ENCODE measurements at places on chromosomes 5 and 9.

- no peak for DNase-seq
Measured at GRCh38 chr5:137207023-137207760, 291.9 kb downstream of the SPOCK1 start.

DNA sequence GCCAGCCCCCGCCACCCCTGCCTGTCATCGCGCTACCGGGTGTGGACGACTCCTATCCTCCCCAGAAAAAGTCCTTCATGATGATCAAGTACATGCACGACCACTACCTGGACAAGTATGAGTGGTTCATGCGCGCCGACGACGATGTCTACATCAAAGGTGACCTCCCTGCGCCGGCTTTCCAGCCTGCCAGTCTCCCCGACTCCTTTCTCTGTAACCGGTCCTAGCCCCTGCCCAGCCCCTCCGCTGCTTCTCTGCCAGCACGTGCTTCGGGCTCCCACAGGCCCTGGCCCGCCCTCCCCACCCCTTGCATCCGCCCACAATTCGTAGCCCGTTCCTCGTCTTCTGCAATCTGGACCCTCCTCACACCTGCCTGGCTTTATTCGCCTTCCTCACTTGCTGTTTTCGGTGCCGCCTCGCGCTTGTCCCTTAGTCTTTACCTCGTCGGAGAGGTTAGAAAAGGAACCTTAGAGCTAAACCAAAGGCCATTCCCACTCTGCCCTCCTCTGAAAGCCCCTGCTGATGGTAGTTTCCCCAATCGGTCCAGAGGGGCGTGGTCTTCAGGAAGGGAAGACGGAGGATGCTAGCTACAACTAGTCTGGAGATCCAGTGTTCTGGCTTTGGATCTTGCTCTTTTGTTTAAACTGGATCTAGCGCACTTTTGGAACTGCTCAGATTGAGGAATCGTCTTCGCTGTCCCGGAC lies 1.4 kb downstream of the CHSY3 start:
- no peak for DNase-seq

DNA sequence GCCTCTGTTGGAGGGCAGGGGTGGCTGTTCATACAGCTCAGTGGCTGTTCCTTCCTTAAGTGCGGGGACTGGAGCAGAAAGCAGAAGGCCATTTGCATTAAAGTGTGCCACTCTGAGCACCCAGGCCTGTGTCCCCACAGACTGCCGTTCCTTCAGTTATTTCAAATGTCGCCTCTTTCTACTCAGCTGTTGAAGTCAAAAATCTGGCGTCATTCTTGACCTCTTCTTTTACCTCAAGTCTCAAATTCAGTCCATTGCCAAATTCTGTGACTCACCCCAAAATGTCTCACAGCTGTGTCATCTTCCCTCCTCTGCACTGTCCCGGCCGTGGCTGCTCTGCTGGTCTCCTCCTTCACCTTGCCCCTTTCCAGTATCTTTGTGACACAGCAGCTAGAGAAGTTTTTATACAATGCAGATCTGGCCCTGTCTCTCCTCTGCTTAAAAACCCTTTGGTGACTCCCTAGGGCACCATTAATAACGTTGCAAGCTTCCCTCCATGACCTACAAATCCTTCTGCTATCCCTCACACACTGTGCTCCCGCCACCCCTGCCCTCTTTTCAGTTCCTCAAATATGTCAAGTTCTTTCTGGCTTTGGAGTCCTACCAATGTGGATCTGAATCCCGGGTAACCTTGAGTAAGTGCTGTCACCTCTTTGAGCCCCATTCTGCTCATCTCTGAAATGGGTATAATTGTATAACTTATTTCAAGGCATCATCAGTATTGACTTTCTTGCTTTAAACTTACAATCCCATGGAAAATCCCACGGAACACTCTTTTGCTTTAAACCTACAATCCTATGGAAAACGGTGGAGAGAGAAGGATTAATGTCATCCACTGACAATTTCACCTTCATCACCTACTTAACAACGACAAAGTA lies 98.3 kb upstream of the BOD1 start:
- no peak for DNase-seq

DNA sequence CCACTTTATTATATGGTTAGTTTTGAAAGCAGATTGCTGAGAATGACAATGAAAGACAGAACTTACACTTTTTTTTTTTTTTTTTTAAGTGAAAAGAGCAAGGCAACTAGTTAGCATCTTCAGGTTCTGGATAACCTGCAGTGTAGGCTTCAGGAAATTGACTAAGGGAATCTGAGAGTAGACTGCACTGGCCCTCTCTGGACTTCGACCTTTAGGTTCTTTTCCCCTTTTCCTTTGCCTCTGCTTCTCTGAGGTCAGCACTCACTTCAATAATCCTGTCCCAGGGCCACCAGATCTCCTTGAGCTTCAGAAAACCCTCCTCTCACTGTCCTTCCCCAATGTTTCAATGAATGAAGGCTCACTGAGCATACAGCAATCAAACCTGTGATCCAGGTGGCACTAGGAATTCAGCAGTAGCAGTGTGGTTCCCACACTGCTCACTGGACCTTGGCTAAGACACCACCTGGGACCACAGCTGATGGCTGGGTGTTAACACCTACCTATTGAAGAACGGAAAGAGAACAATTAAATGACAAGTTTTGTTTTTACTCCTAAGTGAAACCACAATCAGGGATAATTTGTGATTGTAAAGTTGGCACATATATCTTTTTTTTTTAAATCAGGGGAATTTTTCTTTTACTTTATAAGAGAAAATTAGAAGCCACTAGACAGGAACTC lies 85.8 kb upstream of the IL6ST start:
- DNase-seq = no peak

DNA sequence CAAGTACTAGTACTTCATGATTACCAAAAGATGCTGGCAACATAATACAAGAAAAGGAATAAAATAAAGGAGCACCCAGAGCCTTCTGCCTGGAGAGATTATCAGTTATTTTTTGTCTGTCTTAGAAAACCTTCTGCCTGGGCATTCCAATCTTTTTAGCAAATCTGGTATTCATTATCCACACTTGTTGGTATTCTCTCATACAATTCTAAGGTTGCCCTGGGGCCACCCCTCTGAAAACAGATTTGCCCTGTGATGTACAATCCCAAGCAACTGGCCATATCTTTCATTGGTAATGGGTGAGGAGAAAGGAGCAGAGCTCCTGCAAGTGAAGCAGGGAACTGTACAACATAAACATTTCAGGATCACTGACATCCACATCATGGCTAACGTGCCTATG lies 47.8 kb downstream of the WDR41 start:
- DNase-seq = no peak

DNA sequence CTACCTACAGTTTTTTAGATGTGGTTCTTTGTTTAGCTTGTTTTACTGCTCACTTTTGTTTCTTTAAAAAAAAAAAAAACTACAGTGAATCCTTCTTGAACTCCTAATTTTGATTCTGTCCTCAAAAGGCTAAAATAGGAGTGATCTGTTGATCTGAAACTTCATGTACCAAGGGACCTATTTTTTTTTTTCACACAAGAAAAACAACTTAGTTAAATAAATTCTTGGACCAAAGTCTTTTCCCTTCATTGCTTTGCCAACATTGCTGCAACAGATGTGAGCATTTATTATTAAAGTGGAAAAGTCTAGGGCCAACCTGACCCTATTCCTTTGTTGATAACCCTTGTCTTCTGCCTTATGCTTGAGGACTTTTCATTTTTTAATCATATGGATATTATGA lies 236.8 kb downstream of the ARHGEF28 start:
- no peak for DNase-seq

- DNase-seq = peak; percentile 97
Measured at GRCh38 chr5:16538006-16538405, 72.4 kb upstream of the ZNF622 start.

DNA sequence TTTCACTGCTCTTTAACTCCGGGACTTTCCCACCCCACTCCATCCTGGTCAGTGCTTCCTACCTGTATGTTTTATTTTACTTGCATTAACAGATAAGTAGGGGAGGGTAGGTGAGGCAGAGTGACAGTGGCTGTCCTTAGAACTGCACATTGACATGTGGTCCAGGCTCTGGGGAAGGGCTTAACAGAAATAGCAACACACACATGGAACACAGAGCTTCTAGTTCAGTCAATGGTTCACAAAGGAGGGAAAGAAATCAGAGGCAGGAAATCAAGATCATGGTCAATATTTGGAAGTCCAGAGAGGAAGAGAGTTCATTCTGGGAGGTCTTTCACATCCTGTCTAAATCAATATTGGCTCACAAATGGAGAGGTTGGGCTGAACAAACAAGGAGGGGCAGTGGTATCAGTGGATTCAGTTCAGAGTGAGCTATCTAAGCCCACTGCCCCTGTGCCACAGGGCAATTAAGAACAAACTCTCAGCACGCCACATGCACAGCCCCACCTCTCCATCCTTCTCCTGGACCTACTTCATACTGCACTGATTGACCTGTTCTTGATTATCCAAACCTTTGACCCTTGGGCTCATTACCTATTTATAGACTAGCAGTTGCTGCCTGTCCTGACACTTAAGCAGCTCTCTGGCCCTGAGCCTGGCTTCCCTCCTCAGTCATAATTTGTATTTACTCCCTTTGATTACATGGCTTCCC lies 6.2 kb upstream of the VPS13A start:
- DNase-seq = no peak

GRCh38 chr5:62814991-62815390 lies 236.4 kb downstream of the LRRC70 start:
- no peak for DNase-seq

- no peak for DNase-seq
Measured at GRCh38 chr5:102713278-102713677, 41.8 kb upstream of the PAM start.

DNA sequence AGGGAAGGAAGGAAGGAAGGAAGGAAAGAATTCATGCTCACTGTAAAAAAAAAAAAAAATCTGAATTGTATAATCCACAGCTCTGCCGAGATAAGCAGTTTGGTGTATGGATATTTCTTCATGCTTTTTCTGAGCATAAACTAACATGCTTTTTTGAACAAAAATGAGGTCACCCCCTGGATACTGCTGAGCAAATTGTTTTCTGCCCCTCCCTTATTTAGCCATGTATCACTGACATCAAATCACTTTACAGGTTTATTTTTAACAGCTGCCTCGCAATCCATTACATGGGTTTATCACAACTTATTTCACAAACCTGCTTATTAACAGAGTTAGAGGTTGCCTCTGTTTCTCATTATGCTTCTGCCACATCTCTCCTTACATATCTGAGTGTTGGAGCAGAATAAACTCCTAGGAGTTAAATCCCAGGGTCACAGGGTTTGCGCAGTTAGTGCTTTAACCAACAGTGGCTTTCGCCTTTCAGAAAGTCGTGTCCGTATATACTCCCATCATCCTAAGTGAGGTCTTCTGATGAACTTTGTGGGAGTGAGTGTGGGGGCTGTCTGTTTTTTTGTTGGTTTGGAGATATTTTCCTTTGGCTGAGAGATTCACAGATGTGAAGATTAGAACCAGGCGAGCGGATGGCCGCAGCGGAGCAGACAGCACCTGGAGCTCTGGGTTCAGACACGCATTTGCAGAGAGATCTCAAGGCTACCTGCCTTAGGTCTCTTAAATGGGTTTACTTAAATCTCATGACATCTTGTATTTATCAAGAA lies 57.7 kb downstream of the AK8 start:
- DNase-seq = no peak

DNA sequence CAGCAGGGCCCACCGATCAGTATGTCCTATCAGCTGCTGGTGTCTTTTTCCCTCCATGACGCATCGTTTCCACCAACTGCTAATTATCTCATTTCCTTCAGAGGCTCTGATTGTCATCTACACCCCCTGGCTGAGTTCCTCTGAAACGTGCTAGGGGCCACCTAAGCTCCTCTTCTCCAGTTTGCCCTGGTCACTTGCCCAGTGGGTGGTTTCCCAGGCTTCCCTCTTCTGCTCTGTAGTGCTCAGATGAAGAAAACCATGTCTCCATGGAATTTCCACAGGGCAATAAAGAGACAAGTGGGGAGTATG lies 65.3 kb downstream of the TSTD2 start:
- no peak for DNase-seq

DNA sequence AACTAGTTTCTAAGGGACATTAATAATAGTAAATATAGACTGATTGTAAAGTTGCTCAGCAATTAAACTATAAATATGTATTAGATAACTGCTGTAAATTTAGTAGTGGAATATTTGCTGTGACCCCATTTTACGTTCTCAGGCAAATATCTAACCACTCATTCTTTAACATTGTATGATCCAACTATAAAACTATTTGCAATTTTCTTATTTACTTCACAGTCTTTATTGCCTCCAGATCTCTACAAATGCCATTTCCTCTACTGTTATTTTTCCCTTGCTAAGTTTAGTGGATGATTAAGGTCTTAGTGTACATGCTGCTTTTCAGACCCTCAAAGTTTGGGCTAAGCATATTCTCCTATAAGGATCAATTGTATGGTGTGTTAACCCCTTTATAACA lies 526.2 kb upstream of the ST8SIA4 start:
- DNase-seq = no peak
